H1 (cell line): ENCODE measurements at places on chromosomes 2 and 18. TPM values are rescaled to one million over a fixed set of nuclear protein-coding genes. Genes with fewer than 3 reads are reported as not detected.

- DNase-seq: no peak
Measured at GRCh38 chr2:219525533-219526232, 11.4 kb downstream of the ASIC4 start.

DNA sequence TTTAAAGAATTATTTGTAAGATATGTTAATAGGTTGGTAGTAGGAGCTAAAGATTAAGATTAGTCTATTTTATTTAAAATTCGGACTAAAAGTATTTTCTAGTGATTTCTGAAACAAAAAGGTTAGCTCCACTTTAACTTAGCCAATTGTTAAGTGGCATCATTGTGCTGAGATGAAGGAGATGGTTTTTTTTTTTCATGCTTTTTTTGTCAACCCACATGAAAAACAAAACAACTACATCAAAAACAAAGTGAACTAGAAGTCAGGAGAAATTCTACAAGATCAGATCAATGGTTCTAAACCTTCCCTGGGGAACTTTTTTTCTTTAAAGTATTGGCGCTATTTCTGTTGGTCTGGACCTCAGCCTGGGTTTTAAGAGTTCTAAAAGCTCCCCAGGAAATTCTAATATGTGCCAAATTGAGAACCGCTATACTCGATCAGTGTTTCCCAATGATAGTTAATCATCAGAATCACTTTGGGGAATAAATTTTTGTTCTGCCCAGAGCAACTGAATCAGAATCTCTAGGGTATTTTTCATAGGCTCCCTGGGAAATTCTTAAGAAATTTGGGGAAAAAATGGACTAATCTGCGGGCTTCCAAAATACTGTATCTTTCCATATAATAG lies 2.3 kb downstream of the ZC3H6 start:
- DNase-seq: no peak

- no peak for DNase-seq
Measured at GRCh38 chr2:138201286-138201685, 237.0 kb downstream of the HNMT start.

Gene SPR
- 4.2 and 4.5 TPM in 2 replicates for polyA plus RNA-seq

Gene TNFAIP6
- polyA plus RNA-seq: 0.74 and 1.1 TPM in 2 replicates

GRCh38 chr2:164644036-164644700 lies 22.9 kb upstream of the GRB14 start:
- no peak for DNase-seq

DNA sequence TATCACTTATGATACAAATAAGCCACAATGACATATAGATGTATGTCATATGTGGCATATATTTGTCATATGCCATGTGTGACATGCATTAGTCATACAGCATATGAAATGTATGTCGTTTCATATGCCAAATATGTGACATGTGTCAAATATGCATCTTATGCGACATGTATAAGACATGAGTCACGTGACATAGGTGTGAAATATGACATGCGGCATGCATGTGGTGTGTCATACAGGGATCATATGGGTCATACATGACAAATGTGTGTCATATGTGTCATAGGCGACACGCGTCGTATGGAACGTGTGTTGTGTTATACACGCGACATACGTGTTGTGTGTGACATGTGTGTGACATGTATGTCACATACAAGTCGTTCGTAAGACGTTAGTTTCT lies 2154.0 kb upstream of the PIK3C3 start:
- DNase-seq: no peak

GRCh38 chr18:42574871-42575270 lies 540.6 kb downstream of the RIT2 start:
- no peak for DNase-seq

Gene MSTN
- polyA plus RNA-seq: not detected in 2 replicates

Gene ATP6V1C2
- 0.29 and 0.36 TPM in 2 replicates for polyA plus RNA-seq

- DNase-seq: no peak
Measured at GRCh38 chr2:222568865-222569264, 87.0 kb downstream of the FARSB start.

- no peak for DNase-seq
Measured at GRCh38 chr18:57544936-57545660, 41.4 kb downstream of the FECH start.

GRCh38 chr2:229273723-229274338 lies 2.7 kb upstream of the PID1 start:
- peak; percentile 65 for DNase-seq

Gene TIA1
- polyA plus RNA-seq: 44.5 and 58.6 TPM in 2 replicates

GRCh38 chr2:174750923-174751441 lies 13.3 kb downstream of the CHRNA1 start:
- no peak for DNase-seq

DNA sequence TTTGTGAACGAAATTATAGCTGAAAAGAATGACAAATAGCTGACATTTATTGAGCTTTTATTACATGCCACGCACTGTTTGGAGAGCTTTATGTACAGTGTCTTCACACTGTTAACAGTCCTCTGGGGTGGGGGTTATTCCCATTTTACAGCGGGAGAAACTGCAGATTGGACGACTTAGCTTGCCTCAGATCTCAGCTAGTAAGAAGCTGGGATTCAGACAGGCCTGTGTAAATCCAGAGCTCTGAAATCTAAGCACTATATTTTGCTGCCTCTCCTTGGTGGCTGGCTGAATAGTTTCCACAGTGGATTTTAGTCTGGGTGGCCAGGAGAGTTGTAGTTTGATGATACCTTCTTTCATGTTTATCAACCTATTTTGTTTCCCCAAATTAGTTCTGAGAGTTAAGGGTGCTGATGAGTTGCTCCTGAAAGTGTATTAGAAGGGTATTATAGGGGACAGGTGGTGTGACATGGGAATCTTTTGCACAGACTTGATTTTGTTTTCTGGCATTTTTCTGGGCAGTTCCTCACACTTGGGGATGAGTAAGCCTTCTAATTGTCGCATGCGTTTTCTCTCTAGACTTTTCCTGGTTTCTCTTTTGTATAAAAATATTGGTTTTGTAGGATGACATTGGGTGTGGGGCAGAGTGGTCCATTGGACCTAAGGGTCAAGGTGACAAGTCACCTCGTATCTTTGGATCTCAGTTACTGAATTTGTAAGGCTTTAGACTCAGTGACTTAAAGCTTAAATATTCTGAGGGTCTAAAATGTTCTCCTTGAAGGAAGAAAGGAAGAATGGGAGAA lies 1.5 kb downstream of the ACSL3 start:
- DNase-seq: no peak

Gene LYPD6
- polyA plus RNA-seq: 4.4 and 5.6 TPM in 2 replicates

GRCh38 chr2:36667931-36668330 lies 28.6 kb upstream of the VIT start:
- DNase-seq: no peak

- no peak for DNase-seq
Measured at GRCh38 chr2:128447538-128447995, 128.9 kb upstream of the HS6ST1 start.

DNA sequence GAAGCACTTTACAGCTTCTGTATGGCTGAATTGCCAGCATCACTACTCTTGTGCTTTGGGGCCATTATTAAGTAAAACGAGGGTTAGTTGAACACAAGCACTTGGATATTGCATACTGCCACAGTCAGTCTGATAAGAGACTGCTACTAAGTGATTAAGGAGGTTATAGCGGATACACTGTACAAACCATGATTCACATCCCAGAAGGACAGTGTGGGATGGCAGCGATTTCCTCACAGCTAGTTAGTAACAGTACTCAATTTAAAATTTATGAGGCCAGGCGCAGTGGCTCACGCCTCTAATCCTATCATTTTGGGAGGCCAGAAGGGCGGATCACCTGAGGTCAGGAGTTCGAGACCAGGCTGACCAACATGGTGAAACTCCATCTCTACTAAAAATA lies 2.6 kb upstream of the BMPR2 start:
- no peak for DNase-seq

- DNase-seq: peak; percentile 45
Measured at GRCh38 chr2:72921088-72921851, 4.0 kb downstream of the EMX1 start.

Gene SLC11A1
- polyA plus RNA-seq: 0.13 and 0.20 TPM in 2 replicates

Gene RPE
- 95.9 and 102 TPM in 2 replicates for polyA plus RNA-seq

Gene PCBP1
- polyA plus RNA-seq: 279 and 316 TPM in 2 replicates

DNA sequence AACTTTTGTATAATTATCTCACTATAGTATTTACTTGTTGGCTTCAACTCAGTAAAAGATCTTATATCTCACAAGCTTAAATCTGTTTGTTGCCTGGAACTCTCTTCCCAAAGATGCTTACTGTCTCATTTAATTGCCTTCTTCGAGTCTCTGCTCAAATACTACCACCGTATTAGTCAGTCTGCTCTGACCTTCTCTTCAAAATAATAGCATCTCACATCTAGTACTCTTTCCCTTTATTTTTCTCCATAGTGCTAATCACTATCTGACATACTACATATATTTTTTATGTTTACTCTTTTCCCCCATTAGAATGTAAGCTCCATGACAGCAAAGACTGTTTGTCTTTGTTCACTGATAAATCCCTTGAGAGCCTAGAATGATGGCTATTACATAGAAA lies 10.6 kb upstream of the MPP4 start:
- DNase-seq: no peak

Gene BCL2
- 0.59 and 0.75 TPM in 2 replicates for polyA plus RNA-seq

GRCh38 chr2:73828818-73829570 lies at the start of gene STAMBP:
STAMBP (plus strand) TSS chr2:73828961; CDS start chr2:73830857, 1,896 bp downstream.
- peak; percentile 83 for DNase-seq

DNA sequence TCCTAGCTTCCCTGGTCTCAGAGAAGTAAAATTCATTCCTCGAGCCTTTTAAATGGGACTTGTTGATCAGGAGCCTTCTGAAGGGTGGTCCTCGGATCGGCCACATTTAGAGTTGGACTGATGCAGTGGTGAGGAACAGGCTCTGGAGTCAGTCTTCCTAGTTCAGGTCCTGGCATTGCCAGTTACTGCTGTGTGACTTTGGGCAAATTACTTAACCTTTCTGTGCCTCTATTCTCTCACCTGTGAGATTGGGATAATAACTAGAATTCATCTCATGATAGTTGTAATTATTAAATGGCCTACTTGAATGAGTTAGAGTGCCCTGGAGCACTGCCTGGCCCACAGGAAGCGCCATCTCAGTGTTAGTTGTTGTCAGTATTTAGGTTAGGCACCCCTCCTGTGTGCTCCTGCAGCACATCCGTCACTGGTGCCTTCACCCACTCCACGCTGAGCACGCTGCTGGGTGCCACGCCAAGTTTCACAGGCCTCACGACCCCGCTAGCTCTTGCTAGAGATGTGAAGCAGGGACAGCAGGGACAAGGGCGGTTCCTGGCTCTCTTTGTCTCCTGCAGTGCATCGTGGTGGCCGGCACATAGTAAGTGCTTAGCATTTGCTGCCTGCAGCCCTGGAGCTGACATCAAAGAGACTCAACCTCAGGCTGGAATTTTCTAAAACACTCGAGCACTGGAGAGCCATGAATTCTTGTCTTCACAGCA lies 122.9 kb downstream of the FAM210A start:
- DNase-seq: no peak

DNA sequence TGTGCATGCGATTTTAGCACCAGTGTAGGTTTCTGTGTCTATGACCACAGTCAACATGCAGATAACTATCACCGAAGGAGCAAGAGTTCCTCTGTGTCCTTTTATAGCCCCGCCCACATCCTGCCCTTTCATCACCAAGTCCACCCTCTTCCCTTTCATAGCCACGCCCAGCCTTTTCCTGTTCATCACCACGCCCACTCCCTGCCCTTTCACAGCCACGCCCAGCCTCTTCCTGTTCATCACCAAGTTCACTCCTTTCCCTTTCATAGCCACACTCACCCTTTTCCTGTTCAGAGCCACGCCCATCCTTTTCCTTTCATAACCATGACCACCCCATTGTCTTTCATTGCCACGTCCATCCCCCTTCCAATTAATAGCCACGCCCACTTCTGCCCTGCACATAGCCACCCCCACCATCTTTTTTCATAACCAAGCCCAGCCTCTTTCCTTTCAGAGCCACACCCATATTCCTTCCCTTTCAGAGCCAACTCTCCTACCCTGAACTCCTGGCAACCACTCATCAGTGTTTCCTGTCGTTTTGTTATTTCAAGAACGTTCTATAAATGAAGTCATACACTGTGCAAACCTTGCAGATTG lies 273.9 kb downstream of the MYT1L start:
- no peak for DNase-seq

Gene PARD6G
- polyA plus RNA-seq: 11.3 and 12.0 TPM in 2 replicates
